ENCODE measurements at places on chromosomes 6 and 20.

DNA sequence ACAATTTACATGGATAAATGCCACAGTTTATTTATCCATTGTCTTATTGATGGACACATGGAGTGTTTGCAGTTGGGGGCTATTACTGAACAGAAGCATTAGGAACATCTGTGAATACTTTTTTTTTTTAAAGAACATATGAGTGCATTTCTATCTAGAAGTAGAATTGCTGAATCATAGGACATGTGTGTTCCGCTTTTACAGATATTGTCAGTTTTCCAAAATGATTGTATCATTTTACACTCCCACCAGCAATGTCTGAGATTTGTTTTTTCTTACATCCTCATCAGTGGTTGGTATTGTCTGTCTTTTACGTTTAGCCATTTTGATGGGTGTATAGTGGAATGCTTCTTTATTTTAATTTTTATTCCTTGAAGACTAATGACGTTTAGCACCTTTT lies 42.0 kb upstream of the ASIP start:
- no peak for DNase-seq

DNA sequence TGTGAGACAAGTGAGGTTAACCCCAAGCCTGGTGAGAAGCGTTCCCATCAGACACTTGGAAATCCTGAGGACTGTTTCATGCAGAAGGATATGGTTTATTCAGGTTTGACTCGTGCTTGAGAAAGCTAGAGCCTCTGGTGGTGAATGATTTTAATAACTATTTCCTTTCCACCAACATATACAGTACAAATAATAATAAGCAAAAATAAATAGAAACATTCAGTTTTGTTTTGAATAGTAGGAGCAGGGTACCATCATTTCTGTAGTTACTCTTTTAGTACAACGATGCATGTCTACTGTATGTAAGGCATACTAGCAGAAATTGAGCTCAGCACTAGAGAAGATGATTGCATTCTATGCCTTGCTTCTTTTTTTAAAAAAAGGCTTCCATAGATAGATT lies 33.5 kb downstream of the PLG start:
- DNase-seq = no peak

DNA sequence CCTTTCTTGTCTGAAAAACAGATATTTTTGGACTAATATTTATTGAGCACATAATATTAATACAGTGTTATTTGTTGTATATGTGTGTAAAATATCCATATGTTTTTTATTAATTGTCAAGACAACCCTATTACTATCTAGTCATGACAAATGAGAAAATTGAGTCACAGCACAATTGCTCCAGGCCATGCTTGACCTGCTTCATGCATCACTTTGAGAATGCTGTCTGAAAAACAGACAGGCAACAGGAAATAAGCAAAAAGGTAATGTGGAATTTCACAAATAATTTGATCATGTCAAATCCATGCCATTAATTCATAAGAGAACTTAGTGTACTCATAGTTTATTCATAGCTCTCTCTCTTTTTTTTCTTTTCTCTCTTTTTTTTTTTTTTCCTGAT lies 246.5 kb downstream of the RIMS1 start:
- DNase-seq = peak; percentile 60

DNA sequence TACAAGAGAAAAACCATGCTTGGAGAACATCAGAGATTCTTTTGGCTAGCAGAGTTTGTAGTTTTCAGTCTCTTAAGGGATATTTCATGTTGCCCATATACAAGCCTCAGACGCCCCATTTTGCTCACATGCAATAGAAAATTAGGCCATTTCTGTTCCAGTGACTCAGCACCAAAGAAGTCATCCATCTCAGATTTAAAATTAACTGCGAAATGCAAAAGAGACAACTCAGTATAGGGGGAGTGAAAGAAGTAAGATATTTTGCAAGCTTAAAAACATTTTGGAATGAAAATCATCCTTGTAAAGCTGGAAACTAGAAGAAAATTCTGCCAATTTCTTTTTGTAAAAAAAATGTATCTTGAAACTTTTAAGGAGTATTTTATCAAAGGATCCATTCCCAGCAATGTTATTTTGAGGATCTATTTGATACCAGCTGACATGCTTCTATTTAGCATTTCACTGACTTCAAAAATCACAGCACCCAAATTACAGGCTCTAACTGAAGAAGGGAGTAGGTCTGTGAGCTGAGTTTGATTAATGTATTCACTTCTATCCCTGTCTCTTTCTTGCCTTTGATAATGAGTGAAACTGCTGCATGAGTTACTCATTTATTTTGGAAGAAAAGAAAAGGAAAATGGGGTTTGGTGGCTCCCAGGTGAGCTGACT lies 223.7 kb upstream of the SULF2 start:
- no peak for DNase-seq

DNA sequence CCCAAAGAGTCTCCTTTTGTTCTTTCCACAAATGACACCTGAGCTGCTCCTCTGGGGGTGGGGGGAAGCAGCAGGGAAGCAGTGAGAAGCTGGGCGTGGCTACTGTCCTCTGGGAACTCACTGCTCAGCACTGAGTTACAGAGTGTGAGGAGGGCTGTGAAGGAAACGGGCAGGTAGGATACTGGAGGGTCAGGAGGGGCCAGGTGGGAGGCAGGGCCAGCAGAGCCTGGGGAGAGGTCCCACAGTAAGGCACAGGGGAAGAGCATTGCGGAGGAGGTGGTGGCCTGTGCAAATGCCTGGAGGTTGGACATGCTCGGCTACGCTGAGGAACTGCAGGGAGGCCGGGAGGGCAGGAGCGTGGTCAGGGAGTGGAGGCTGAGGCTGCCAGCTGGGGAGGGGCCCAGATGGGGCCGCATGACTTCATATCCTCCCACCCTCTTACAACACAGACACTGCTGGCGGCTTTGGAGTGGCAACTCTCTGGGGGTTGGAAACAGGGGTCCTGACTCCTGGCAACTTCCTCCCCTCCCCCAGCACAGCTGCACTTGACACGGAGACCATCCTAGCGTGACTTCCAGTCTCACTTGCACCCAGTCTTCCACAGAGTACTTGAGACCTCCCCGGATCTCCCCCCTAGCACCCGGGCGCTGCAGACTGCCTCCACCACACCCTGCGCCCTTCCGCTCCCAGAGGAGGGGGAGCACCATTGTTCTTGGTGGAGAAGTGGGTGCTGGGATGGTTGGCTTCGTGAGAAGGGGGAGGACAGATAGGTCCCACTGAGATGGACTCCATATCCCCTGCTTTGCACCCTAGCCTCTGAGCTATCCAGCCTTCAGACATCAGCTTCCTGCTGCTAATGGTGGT lies 34.2 kb downstream of the RBM38 start:
- no peak for DNase-seq

- no peak for DNase-seq
Measured at GRCh38 chr6:2197177-2197671, 48.2 kb downstream of the GMDS start.

DNA sequence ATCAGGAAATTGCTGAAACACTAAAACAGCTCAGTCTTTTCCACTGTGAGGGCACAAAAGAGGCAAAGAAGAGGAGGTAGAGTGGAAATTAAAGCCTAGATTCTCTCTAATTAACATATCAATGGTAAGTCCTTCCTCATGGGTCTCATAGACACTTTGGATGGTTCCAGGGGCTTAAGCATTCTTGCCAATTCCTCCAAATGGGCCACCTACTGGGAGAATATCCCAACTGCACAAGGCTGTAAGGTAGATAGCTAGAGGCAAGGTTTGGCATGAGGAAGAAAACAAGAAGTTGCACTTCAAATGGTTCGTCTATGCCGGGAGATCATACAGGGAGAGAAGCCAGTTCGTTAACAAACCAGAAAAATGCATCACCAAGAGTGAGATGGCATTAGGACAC lies 107.6 kb upstream of the KHDRBS2 start:
- no peak for DNase-seq

DNA sequence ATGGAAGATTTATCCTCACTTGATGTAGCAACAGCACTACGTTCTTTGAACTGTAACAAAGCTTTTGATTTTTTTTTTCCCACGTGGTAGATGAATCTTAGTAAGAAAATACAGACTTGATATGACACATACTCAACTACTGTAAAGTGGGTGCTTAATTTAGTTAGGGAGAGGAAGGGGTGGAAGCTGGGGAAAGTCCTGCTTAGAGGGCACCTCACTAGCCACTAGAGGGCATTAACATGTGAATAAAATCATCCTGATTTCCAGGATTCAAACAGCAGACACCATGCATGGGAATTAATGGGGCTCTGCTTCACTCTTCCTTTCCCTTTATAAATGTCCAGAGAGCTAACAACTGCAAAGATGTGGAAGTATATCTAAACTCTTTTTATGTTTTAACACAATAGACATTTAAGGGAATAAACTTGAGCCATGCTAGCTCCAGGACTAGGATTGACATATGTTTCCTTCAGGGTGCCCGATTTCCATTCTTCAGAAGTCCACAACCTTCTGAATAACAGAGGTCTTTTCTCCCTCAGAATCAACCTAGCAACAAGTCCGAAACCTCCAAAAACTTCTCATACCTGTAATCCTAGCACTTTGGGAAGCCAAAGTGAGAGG lies 250.1 kb downstream of the ATXN1 start:
- no peak for DNase-seq

All from BE2C (cell line).